Right lung (tissue), 10 donors: ENCODE measurements at places on chromosomes 6 and 20. TPM values are rescaled to one million over a fixed set of nuclear protein-coding genes. Genes with fewer than 3 reads are reported as not detected.

Gene BPI
- 0.88 TPM for polyA plus RNA-seq

- no peak for DNase-seq
Measured at GRCh38 chr20:36499723-36500501, 41.4 kb upstream of the MYL9 start.

Gene MBOAT1
- 12.9 TPM for polyA plus RNA-seq

- DNase-seq: no peak
Measured at GRCh38 chr20:63972312-63973159, 2.8 kb upstream of the ZNF512B start.

Gene DACT2
- 49.2 TPM for polyA plus RNA-seq

GRCh38 chr6:121627761-121628160, 192.3 kb downstream of the GJA1 start:
- no peak for DNase-seq

GRCh38 chr6:146542881-146543210, 787 bp upstream of the RAB32 start:
- no peak for DNase-seq

Gene COL21A1
- polyA plus RNA-seq: 121 TPM

- DNase-seq: no peak
Measured at GRCh38 chr20:24016607-24017457, 28.3 kb upstream of the GGTLC1 start.

- DNase-seq: no peak
Measured at GRCh38 chr20:46767127-46767761, 57.8 kb downstream of the SLC2A10 start.

DNA sequence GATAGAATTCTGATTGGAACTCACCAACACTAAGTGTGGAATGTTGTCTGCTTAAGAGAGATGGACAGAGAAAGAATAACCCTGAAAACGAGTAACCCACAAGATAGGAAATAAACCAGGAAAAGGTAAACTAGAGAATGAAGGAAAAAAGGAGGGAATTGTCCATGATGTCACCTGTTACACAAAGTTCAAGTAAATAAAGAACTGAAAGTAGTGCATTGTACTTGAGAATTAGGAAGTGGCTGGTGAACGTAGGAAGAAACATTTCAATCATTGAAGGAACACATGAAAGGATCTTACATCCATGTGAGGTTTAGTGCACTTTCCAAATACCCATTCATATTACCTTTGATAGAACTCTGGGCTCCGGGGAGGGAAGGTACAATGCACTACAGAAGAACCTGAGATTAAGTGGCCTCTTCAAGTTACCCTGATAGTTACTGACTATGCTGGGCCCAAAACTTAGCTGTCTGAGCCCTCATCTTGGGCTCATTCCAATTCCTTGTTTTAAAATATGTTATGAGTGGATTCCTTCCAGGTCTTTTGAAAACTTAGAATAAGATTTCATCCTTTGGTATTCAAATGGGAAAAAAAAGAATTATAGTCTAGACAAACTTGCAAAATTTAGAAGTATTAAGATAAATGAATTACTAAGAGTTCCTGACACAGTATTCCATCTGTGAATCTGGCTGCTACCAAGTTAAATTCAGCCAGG, 1.1 kb upstream of the STX7 start:
- DNase-seq: no peak

Gene SLC44A4
- 17.9 TPM for polyA plus RNA-seq

DNA sequence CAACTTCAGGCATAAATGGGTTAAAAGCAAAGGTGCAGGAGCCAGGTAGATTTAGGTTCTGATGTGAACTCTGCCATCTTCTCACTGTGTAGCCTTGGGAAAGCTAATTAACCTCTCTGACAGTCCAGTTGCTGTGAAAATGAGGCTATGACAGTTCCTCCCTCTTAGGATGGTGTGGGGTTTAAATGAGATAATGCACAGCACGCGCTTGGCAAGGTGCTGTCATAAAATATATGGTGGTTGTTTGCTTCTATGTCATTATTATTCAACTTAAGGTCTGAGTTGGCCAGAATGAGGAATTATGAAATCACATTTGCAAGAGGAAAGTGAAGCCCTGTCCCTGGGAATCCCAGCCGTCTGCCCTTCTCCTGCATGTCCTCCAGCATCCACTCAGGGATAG, 15.5 kb upstream of the BCAS1 start:
- DNase-seq: no peak

DNA sequence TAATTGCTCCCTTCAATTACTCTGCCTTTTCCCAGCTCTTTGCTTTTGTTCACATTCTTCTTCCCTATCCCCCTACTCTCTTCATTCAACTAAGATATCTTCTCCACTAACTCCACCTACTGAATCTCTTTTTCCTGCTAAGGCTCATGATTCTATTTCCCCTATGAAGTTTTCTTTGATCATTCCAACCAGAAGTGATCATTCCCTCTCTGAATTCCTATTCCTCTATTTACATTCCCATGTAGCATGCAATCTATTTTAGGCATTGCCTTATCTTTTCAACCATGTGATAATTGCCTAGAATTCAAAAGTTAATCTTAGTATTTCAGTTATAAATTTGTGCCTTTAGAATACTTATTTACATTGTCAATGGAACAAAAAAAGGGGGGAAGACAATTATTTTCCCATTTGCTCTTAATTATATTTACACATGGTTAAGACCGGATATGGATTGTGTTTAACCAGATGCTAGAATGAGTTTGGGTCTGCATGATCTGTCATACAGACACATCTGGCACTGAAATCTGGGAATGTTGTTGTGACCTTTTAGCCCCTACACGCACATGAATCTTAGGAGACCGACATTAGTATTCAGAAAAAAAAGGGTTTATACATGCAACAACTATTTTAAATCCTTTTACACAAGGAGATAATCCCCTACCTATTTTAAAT, 20.8 kb downstream of the MOXD1 start:
- DNase-seq: peak; percentile 62

Gene TMEM200A
- 4.0 TPM for polyA plus RNA-seq

DNA sequence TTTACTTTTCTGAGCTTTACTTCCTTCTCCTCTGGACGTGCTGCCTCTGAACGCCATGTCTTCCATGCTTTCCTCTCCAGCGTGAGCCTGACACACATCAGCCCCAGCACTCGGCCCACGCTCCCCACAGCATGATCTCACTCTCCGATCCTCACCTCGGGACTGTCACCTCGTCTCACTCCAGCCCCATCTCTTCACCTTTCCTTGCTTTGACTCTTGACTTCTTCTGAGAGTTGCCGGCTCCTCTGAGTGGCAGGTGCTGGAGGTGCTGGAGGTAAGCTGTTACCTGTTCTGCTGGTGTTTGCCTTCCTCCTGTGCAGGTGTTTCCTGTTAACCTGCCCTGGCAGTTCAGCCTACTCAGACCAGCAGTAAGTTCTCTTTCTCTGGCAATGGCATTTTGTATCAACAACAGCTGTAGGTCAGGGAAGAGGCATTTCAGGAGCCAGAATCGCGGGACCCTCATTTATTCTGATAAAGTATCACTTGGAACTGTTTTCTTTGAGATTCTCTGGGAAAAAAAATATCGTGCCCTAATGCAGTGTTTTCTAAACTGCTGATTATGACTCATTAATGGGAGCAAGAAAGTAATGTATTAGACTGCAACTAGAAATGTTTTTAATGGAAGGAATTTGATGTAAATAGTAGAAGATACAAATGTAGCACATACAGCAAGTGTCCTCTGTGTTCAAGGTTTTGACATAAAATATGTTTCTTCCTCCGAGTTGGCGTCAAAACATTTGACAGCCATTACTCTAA, 106.5 kb downstream of the ARID1B start:
- no peak for DNase-seq

GRCh38 chr6:69216127-69216526, 580.7 kb downstream of the LMBRD1 start:
- DNase-seq: no peak

GRCh38 chr6:5087389-5087788, 2.2 kb downstream of the PPP1R3G start:
- DNase-seq: no peak

Gene DEFB110
- polyA plus RNA-seq: not detected

DNA sequence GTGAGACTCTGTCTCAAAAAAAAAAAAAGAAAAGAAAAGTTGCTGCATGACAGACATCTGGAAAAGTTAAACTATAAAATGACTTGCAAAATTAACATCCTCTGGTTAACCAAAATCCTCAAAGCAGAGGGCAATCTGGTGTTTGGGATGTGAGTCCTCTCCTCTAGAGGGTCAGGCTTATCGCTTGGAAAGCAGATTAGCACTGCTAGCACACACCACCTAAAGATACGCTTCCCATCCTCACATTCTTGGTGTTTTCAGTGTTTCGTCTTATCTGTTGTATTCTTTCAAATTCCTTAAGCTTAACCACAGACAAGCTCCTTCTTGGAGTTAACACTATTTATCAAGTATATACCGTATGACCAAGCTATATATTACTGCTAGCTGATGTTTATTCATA, 198.0 kb downstream of the SOX4 start:
- DNase-seq: no peak

DNA sequence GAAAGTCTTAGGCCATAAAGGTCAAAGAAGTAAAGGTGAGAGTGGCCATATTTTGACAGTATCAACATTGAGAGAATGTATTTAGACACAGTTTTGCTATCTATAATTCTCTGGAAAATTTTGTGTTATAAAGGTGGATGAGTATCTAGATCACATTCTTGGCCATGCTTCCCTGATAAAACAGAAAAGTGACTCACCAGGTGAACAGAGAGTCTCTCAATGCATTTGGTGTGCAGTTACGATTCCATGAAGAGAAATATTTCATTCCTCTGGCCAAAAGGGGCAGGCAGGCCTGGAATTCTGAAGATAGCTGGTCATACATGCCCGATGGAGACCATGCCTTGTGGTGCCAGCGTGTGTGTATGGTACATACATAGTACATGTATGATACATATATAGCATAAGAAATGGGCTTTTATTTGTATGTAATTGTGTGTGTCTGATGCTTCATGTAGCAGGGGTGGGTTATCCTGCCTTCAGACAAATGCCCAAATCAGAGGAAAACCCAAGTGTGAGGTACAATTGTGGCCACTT, 164.0 kb downstream of the SOBP start:
- DNase-seq: no peak

GRCh38 chr20:46477640-46478039, 35.7 kb downstream of the ZNF334 start:
- no peak for DNase-seq

DNA sequence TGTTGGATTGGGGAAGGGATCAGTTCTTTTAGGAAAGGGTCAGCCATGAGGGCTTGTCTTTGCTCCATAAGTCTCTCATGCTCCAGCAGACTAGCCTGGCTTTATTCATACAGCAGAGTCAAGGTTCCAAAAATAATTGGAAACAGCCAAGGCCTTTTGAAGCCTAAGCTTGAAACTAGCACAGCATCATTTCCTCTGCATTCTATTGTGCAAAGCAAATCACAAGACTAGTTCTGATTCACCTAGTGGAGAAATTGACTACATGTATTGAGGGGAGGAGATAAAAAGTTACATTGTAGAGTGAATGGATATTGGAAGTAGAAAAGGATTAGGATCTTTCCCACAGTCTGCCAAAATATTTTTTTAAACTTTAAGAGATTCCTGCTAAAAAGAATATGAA, 159.3 kb upstream of the PLCB4 start:
- no peak for DNase-seq

Gene HDGFL1
- polyA plus RNA-seq: not detected

- no peak for DNase-seq
Measured at GRCh38 chr6:130147111-130147510, 75.6 kb downstream of the SAMD3 start.

Gene DOK5
- polyA plus RNA-seq: 2.5 TPM

Gene EPB41L2
- polyA plus RNA-seq: 227 TPM

- peak; percentile 9 for DNase-seq
Measured at GRCh38 chr6:46269447-46270229, 98.9 kb upstream of the ENPP5 start.

Gene MYL9
- polyA plus RNA-seq: 361 TPM

Gene FAM110A
- polyA plus RNA-seq: 13.9 TPM

DNA sequence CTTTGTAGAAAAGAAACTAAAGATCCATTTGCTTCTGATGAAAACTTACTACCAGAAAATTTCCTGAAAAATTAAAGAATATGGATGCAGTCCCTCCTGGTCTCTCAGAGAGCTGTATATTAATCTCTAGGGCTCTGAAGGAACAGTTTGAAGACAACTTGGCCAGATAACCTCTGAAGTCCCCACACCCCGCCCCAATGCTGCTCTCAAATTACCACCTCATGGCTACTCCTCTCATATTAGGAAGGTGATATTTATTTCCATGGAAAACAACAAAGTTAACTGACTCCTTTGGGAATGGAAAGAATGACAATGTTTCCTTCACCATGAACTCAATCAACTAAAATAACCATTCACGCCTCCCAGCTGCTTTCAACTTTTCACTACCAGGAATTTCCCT, 408.4 kb upstream of the FLRT3 start:
- no peak for DNase-seq

DNA sequence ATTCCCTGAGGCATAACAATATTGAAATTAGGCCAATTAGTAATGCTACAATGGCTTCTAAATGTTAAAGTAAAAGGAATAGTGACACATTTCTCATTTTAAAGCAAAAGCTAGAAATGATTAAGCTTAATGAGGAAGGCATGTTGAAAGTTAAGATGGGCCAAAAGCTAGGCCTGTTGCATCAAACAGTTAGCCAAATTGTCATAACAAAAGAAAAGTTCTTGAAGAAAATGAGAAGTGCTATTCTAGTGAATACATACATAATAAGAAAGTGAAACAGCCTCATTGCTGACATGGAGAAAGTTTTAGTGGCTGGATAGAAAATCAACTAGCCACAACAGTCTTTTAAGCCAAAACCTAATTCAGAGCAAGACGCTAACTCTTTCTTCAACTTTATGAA, 12.9 kb downstream of the OR2A4 start:
- DNase-seq: no peak

DNA sequence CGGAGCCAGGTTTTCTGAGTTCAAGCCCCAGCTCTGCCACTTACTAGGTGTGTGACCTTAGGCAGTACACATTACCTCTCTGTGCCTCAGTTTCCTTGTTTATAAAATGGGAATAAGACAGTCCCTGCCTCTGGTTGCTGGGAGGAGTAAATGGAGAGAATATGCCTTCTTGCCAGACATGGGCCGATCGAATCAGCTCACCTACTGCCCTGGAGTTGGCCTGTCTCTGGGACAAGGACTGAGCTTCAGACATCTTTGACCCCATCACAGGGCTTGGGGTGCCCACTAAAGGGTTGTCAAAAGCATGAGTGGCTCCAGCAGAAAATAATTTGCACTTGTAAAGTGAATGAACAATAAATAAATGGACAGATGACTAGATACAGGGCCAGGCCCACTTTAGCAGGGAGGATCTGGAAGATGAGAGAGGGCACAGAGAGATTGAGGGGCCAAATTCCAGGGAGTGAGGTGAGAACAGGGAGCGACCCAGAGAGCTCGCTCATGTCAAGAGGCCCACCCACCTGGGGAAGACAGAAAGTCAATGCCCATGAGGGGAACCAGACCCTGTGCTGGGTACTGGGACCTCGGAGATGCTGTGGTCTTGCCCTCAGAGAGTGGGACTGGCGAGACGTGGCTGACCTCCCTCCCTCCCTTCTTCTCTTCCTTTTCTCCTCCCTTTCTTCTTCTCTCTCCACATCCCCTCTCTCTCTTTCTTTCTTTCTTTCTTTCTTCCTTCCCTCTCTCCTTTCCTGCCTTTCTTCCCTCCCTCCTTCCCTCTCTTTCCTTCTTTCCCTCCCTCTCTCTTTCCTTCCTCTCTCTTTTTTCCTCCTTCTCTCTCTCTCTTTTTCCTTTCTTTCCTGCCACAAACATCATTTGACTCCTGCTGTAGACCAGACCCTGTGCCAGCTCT, 3.9 kb upstream of the BPIFA2 start:
- no peak for DNase-seq

GRCh38 chr20:23627501-23627900, 10.3 kb downstream of the CST3 start:
- DNase-seq: no peak

Gene ADGB
- 4.7 TPM for polyA plus RNA-seq

GRCh38 chr6:18412068-18412467, 24.9 kb downstream of the RNF144B start:
- DNase-seq: no peak

GRCh38 chr6:44220913-44221290, 2.5 kb upstream of the SLC29A1 start:
- no peak for DNase-seq
